ENCODE measurements at places on chromosomes 7 and 10. TPM values are rescaled to one million over a fixed set of nuclear protein-coding genes. Genes with fewer than 3 reads are reported as not detected.

GRCh38 chr10:126803394-126803793 is 101.8 kb upstream of the DOCK1 start:
- no peak for DNase-seq

GRCh38 chr10:20303453-20304152 is 487.4 kb downstream of the PLXDC2 start:
- no peak for DNase-seq

GRCh38 chr7:4196121-4196819 is 485.8 kb upstream of the FOXK1 start:
- no peak for DNase-seq

GRCh38 chr7:155869784-155870076 is 57.5 kb upstream of the SHH start:
- DNase-seq, result no peak

DNA sequence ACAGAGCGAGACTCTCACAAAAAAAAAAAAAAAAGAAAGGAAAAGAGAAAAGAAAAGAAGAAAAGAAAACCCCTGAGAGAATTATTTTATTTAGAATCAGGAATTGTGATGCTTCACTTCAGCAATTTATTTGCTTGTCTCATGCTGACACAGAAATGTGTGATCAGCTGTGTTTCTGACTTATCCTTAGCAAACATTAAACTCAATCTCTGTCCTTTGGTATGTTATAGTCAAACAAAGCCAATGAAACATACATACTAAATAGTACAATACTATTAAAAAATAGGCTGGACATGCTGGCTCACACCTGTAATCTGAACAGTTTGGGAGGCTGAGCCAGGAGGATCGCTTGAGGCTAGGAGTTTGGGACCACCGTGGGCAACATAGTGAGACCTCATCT is 733.0 kb upstream of the FZD8 start:
- no peak for DNase-seq

DNA sequence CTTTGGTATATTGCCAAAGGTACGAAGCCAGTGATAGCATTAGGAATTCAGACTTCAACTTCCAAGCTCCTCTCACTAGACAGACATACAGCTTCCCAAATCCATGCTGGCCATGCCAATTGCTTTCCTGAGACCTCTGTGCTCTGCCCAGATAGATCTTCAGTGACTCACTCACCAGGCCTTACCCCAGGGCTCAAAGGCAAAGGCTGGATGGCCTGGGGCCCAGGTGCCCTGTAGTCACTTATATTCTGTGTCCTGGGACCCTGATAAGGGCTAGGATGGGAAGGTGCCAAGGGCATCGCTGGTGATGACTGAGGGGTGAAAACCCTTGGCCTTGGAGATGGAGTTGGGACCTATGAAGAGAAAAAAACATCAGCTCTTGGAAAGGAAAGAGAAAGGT is 27.7 kb downstream of the WNT8B start:
- DNase-seq, result no peak

- DNase-seq, result no peak
These were observed 36.5 kb upstream of the AP5Z1 start for GRCh38 chr7:4738711-4739527.

GRCh38 chr10:80535671-80536360 is 1.9 kb upstream of the SH2D4B start:
- peak; percentile 83 for DNase-seq

- DNase-seq, result peak; percentile 52
These were observed 3.4 kb downstream of the GFRA1 start for GRCh38 chr10:116269619-116270018.

DNA sequence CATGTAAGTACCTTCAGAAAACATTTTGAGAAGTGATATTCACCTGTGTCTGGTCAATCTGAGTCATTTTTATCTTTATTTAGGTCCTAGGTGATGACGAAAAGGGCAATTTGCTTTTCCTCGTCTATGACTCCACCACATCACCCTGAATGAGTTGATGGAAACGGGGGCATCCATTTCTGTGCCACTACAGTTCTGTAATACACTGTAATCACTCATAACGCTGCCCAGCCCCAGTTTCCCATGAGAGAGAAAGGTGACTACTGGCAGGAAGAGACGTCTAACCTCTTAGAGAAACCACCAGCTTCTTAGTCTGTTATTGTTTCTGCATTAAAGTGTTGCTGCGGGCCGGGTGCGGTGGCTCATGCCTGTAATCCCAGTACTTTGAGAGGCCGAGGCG is 205.3 kb upstream of the MKLN1 start:
- no peak for DNase-seq

DNA sequence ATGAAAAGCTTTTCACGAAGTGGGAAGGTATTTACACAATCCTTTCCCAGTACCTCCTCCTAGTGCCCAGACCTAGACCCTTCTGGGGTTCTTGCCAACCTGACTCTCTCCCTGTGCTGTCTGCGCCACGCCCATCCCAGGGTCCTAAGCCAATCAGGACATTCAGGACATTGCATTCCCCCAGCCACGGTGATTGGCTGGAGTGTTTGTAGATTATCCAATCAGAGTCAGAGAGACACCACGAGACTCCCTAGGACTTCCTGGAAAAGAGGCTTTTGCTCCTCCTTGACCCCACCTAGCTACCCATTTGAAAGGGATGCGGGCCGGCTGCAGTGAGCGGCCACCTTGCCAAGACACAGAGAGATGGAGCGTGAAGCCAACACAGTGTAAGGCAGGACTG is 3.5 kb upstream of the GDF2 start:
- DNase-seq, result no peak

GRCh38 chr10:34061841-34062240 is 727.4 kb upstream of the NRP1 start:
- DNase-seq, result no peak

DNA sequence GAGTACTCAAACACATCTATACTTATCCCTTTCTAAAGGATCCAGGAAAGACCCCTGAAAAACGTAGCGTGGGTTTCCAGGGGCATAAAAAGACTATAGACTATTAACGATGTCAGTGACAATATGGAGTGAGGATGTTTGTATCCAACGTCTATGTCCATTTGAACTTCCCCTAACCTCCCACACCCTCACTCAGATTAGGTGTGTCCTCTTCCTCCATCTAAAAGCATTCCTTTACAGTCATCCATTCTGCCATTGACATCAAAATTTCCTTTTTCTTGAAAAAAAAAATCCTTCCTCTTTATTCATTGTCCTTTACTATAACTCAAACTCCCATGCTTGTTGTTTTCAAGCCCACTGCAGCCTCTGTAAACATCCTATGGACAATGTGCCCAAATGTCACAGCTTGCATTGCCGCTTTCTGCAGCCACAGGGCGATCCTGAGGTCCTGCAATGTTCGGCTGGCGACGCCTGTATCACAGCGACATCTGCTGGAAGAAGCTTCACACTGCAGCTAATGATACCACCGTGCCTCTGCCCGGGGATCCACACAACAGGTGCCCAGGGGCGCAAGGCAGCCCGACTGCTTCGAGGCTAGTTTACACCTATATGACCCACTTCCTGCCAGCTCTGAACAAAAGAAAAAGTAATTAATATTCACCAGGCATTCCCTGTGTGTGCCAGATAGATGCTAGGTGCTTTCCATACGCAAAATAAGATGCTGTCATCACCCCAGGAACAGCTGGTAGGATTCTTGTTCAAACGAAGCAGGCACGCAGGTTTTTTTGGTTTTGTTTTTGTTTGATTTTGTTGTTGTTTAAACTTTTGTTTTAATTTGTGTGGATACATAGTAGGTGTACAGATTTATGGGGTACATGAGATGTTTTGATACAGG is 267.9 kb upstream of the GHITM start:
- DNase-seq, result peak; percentile 63

- DNase-seq, result no peak
These were observed 348.0 kb downstream of the TYW1 start for GRCh38 chr7:67344481-67345193.

GRCh38 chr10:1172256-1172984 is 116.2 kb downstream of the WDR37 start:
- DNase-seq, result peak; percentile 7

DNA sequence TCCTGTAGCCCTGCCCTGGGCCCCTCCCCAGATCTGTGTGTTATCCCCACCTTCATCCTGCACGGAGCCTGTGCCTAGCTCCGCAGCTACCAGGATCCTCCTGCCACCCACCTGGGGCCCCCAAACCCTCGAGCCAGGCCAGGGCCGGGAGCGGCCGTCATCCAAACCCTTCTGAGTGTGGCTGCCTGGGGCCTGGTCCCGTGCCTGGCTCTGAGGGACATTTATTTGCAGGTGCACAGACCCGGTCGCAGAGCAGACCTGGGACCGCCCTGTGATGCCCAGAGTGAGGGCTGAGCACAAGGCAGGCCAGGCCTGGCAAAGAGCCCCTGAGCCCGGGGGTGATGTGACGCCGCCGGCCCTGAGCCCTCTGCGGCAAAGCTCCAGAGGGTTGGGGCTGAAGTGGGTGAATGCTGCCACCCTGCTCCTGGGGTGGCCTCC is 27.4 kb upstream of the INPP5A start:
- no peak for DNase-seq

DNA sequence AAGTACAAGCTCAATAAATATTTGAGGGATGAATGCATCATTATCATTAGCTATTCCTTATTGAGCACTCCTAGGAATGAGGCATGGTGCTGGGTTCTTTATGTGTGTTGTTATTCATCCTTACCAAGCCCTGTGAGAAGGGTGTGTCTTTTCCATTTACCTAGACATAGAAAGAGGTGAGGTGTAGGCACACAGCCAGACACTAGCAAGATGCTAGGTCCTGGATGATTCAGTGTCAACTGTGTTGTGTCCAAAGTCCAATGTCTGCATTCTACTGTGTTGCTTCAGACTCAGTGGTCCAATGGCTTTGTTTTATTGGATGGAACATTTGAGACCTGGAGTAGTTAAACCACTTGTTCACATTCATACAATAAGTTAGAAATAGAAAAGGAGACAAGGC is 605.5 kb downstream of the LRMDA start:
- DNase-seq, result no peak

DNA sequence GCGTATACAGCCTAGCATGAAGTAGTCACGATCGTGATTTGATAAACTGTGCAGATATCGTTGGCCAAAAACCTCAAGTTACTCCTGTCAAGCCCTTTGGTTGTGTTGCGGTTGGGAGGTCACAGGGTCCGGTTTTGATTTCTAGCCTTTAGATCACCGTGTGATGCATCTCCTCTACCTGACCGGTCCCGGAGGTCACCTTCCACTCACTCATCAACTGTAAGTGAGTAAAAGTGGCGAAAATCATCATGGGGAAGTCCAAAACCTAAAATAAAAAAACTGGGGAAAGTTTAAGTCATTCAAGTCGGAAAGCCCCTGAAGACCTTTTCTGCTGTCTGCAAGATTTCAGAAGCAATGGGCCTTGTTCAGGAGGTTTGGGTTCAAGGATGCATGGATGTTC is 62.8 kb downstream of the ADARB2 start:
- DNase-seq, result no peak

- no peak for DNase-seq
These were observed 10.3 kb upstream of the GARS1 start for GRCh38 chr7:30584415-30584814.

- DNase-seq, result no peak
These were observed 163.2 kb upstream of the GPR26 start for GRCh38 chr10:123502983-123503382.

- DNase-seq, result peak; percentile 56
These were observed 74.6 kb downstream of the PPP1R17 start for GRCh38 chr7:31761646-31762045.

DNA sequence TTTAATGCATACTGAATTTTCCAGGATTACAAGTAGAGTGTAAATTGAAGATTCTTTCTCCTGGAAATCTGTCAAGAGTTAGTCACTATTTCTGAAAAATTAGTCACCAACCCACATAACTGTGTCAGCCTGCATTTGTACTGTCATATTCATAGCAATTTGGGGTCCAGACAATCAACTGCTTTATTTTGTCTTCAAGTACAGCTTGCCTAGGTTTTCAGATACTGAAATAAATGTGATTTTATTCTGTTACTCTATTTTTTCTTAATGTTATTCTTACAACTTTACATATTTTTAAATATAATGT is 55.1 kb downstream of the CUBN start:
- DNase-seq, result no peak

- no peak for DNase-seq
These were observed 99.6 kb upstream of the PCDH15 start for GRCh38 chr10:54900584-54900983.

DNA sequence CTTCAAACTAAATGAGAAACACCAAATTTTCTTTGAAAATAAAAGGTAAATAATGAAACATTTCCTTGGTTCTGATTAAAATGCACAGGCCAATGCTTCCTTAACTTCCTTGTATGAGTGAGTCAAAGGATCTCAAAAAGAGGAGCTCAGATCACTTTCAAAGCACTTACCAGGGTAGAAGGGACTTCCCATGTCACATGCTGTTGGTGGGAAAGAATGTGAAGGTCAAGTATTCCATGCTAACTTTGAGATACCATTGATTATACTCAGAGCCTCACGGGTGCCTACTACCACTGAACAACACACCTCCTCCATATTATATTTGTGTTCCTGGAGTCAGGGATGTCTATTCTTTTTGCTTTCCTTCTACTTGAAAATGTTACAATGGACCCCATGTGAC is 233.5 kb upstream of the KIAA1217 start:
- no peak for DNase-seq

DNA sequence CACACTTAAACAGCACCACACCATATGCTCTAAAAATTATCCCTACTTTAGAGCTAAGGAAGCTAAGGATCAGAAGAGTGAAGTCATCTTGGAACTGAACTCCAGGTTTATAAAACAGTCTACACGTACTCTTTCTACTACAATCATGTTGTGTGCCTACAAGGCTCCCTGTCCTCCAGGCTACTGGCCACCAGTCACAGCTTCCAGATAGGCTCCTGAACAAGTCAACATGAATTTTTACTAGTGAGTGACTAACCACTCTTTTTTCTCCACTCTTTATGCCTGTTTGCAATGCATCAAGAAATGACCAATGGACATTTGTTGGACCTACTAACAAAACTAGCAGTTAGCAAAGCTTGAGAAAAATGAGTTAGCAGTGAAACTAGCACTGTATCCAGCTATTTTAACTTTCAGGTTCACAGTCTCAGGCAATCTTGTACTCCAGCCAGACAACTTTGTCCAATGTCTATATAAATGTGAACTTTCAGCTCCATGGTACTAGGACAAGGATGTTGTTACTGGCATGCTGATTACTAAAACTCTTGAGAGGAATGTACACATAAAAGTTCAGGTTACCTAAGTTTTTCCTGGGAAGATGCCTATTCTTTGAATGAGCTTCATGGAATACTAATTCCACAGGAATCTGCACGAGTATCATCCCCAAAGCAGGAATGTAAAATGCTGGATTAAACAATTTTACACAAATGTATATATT is 180.0 kb downstream of the BTAF1 start:
- no peak for DNase-seq

Gene FOXI2
- not detected for total RNA-seq

Gene TTYH3
- total RNA-seq, result 10.5 TPM

Gene CTBP2
- total RNA-seq, result 29.3 TPM

Gene ABCC2
- 0.25 TPM for total RNA-seq

Gene ZNF277
- 17.0 TPM for total RNA-seq

Gene ZSCAN25
- 8.3 TPM for total RNA-seq

Gene MSMB
- not detected for total RNA-seq

Gene GATA3
- 1.1 TPM for total RNA-seq

Gene ANKRD7
- total RNA-seq, result 0.59 TPM

Gene PODXL
- total RNA-seq, result 61.2 TPM

Gene FGF8
- not detected for total RNA-seq

Gene DENND2A
- 14.4 TPM for total RNA-seq

Gene ANXA8
- total RNA-seq, result 3.0 TPM
